ENCODE measurements at places on chromosomes 3 and 15.

DNA sequence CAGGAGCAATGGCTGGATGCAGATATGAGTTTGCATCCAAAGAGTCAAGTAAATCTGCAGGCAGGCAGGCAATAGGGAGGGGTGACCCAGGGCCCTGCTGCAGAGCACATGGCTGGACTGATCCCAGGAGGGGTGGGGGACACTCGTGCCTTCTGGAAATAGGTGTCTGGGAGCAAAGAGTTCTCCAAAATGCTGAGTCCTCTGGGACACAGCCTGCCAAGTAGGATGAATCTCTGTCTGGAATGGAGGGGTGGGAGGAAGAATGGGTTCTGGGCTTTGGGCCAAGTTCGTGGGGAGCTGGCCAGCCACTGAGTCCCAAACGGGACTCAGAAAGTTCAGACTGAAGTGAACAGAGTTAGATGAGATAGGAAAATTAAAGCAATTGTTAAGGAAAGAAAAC, 214.5 kb downstream of the MTHFS start:
- DNase-seq: no peak

GRCh38 chr3:119195911-119196310, 22.5 kb downstream of the UPK1B start:
- DNase-seq: no peak

- DNase-seq: no peak
Observed at GRCh38 chr3:159632128-159632527, 356.5 kb upstream of the IL12A start.

DNA sequence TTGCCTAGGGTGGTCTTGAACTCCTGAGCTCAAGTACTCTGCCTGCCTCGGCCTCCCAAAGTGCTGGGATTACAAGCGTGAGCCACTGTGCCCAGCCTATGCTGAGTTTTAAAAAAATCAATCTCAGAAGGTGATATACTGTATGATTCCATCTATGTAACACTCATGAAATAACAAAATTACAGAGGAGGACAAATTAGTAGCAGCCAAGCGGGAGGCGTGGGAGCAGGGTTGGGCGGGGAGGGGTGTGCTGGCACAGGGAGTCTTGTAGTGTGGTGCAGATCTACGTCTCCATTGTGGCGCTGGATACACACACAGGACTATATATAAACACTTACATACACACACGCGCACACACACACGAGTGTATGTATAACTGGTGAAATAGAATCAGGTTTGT, 80.6 kb upstream of the LINGO1 start:
- no peak for DNase-seq

- DNase-seq: no peak
Observed at GRCh38 chr3:67463656-67464055, 190.8 kb downstream of the SUCLG2 start.

DNA sequence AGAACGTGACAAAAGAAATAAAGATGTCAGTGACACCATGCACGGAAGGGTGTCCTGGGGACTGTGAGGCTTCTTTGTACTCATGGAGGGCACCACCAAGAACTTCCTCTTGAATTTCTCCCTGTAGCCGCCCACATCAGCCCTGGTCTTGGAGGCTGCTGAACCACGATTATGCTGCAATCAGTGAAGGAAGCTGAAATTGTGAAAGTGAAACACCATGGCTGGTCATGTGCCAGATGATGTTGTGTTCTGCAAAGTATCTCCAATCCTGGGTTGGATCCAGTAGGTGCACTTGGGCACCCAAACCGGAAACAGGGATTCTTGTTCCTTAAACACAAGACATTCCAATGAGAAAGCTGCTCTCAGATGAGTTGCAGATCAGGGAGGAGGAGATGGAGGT, 104.4 kb upstream of the GOLGA6L6 start:
- DNase-seq: no peak

DNA sequence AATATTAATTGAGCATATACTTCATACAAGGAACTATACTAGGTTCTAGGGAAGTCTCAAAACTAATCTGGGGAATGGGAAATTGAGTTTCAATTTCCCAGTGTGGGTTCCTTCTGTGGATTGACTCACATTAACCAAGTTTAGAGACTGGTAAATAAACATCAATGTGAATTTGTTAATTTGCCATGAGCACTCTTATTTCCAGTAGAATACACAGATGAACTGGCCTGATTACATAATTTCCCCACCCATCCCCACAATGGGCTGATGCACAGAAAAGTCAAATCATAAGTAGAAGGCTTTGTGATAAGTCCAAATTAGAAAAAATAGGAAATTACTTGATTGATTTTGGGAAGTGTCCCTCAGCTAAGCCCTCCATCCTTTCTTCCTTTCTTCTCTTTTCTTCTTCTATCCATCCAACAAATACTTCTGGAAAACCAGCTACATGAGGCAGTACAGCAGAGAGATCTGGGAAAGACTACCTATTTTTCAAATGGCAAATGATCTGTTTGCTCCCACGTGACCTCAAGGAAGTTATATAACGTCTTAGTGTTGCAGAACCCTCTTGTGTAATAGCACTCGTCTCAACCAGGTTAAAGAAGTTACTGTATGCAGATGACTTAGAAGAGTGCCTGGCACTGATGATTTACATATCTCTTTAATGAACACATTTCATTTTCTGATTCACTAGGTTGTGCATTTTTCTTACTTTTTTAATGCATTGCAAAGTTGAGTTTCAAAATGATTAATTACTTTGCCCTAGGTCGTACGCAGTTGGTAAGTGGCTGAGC, 312.3 kb downstream of the SV2B start:
- no peak for DNase-seq

GRCh38 chr15:84762840-84763572, 14.6 kb downstream of the ZNF592 start:
- no peak for DNase-seq
